ENCODE measurements at places on chromosomes 5 and 9. TPM values are rescaled to one million over a fixed set of nuclear protein-coding genes. Genes with fewer than 3 reads are reported as not detected.

CD274 gene
- total RNA-seq, result 12.0 TPM

PTGES gene
- 6.2 TPM for total RNA-seq

ZNF658 gene
- total RNA-seq, result 3.5 TPM

CDC26 gene
- total RNA-seq, result 20.8 TPM

SEPTIN8 gene
- 32.7 TPM for total RNA-seq

BARHL1 gene
- not detected for total RNA-seq

TEX48 gene
- not detected for total RNA-seq

PDE6A gene
- under 0.01 TPM for total RNA-seq

QRFP gene
- total RNA-seq, result not detected

NUTM2G gene
- not detected for total RNA-seq

ZNF483 gene
- 2.2 TPM for total RNA-seq

MLANA gene
- total RNA-seq, result not detected

PCDHGA4 gene
- total RNA-seq, result 0.15 TPM

DMGDH gene
- total RNA-seq, result not detected

SMU1 gene
- total RNA-seq, result 18.0 TPM

SLC6A3 gene
- not detected for total RNA-seq

PRSS3 gene
- total RNA-seq, result 40.3 TPM

MZB1 gene
- total RNA-seq, result not detected

ELAVL2 gene
- total RNA-seq, result 3.0 TPM

ARAP3 gene
- total RNA-seq, result 2.6 TPM

TMOD1 gene
- not detected for total RNA-seq

HTR4 gene
- not detected for total RNA-seq

ARHGEF28 gene
- 39.7 TPM for total RNA-seq

NXNL2 gene
- total RNA-seq, result 0.23 TPM

EPB41L4B gene
- 5.9 TPM for total RNA-seq

FAM81B gene
- not detected for total RNA-seq

JMY gene
- 1.9 TPM for total RNA-seq

PCDHA1 gene
- not detected for total RNA-seq

RGP1 gene
- 19.1 TPM for total RNA-seq

Data from hair follicular keratinocyte (primary cell).